ENCODE measurements at places on chromosomes 3 and 15. TPM values are rescaled to one million over a fixed set of nuclear protein-coding genes. Genes with fewer than 3 reads are reported as not detected.

Gene SAMMSON
- total RNA-seq, result not detected

Gene HESX1
- total RNA-seq, result 0.27 TPM

Gene SLC7A14
- total RNA-seq, result 0.36 TPM

DNA sequence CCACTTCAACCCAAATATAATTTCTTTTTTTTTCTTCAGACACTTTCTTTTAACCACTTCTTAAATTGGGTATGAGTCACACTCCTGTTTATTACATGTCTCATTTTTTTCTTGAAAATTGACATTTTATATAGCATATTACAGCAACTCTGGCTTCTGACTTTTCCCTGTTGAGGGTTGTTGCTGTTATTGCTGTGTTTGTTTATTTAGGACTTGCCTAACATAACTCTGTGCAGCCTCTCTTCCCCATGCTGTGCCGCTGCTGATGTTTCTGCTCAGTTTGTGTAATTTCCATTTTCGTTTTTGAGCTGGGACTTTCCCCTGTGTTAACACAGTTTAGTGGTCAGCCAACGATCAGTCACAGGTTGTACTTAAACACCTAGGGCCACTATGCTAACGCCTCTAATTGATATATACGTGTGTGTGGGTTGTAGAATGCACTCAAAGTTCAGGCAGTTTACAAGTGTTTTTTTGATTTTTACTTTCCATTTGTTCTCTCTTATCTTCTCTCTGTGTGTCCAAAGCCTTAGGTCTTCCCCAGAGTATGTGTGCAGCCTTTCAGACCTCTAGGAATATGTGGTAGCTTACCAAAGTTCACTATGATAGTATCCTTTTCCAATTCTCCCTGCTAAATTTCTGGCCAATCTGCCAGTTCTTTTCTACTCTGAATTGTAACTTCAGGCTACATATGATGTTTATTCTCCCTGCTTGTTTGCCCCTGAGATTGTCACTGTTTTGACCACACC, 337.2 kb downstream of the ZBTB20 start:
- DNase-seq, result no peak

DNA sequence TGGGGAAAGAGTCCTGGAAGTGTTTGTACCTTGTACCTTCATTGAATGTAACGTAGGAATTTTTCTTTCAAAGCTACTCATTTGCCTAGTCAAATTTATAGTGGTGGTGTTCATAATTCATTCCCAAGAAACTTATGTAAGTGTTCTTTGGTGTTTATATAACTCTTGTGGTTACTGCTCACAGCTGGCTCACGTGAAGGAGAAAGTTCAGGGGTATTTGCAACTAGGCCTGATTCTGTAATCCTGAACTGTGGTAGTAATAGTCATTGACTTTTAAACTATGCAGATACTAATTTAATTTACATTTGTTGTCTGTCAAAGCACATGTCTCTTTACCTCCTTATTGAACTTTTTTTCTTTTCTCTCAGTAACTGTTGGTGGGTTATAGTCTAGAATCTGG, 50.5 kb upstream of the TEX264 start:
- DNase-seq, result no peak

DNA sequence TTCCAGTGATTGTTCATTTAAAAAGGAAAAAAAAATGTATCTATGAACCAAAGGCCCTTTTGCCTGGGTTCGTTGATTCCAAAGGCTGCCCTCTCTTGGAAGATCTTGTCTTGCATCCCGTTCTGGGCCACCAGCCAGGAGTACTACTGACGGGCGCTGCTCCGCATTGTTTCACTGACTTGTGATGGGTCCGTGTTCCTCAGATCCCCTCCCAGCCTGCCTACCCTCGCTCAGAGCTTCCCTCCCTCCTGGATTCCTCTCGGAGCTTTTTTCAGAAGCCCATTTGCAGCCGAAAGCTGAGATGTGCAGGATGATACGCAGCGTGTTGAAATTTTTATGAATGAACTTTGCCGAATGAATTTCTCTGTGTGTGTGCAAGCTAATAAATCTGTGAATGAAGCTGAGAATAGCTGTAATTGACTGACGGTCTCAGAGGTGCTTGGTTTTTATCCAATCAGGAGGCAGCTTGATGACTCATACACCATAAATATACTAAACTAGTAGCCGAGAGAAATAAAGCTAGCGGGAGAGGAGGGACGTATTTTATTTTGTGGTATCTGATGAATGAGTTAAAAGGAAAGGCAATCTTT, at the start of gene SHC4:
SHC4 (minus strand) TSS at position 396 of the 590 bp plus-strand sequence. CDS start 904 bp downstream, outside the sequence.
- peak; percentile 86 for DNase-seq

DNA sequence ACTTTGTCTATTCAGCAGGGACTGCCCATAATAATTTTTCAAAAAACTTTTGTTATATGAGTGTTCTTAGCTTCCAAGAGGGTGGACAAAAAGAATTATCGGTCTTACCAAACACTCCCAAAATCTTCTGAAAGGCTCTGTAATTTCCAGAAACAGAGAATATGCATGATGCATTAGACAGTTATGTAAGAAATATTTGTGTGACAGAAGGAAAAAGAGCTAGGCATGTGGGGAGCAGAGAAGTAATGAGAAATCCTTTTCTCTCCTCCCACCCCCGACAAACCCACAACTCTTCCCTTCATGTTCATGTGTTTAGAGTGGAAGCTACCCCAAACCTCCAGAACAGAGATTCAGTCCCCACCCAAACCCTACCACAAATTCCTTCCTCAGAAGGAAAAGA, 86.8 kb downstream of the MYO5A start:
- DNase-seq, result no peak

DNA sequence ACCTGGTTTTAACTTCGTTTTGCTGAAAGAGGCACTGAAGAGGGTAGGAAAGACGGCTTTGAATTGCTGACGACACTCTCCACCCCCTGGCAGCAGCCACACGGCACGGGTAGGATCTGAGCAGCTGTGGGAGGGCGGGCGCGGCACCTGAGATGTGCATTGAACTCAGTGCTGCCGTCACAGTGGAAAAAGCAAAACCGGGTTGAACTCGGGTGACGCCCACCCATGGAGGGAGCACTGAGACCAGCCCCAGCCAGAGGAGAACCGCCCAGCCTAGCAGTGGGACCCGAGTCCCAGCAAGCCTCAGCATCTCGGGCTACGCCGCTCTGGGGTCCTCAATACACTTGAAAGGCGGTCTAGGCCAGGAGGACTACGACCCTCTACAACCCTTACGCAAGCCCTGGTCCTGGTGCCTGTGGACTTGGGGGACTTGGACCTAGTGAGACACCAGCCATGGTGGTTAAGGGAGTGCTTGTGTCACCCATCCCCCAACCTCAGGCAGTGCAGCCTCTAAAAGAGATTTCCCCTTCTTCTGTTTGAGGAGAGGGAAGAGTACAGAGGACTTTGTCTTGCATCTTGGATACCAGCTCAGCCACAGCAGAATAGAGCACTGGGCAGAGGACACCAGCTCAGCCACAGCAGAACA, 50.0 kb upstream of the RPL35A start:
- no peak for DNase-seq

DNA sequence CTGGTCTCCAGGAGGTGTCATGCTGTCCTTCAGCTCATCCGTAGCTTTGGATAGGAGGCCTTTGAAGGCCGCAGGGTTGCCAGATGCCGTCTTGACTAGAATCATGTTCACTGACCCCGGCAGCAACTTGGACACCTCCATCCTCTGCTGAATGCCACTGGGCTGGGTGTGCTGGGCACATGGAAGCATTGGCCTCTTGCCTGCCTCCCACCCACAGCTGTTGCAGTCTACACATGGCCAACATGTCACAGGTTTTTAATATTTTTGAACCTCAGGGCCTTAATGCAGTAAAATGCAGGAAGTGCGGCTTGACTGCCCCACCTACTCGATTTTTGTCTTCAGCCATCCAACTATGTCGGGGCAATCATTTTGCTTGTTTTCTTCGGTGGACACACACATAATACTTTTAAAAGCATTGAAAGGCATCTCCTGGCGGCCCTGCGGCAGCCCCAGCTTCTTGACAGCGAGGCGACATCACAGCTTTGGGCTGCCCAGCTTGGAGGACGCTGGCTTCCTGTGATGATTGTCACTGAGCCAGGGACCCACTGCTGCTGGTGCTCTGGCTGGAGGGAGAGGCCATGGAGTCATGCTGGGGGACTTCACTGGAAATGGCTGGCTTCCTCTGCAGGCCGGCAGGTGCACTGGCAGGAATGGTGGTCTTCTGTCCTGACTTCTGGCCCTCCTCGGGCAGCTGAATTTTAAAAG, 31.6 kb upstream of the ACAD9 start:
- DNase-seq, result no peak

DNA sequence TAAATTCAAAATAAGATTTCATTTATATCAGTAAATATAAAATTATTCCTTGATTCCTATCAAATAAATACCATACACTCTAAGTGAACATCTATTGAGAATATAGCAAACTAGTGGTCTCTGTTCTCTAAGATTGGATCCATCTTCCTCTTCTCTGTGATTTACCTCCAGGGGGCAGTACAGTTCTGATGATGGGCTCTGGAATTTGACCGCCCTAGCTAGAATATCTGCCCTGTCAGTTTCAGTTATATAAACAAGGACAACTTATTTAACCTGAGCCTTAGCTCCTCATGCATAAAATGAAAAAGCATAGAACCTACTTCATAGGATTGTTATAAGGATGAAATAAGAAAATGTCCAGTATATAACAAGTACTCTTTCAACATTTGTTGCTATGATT, 171.1 kb upstream of the CCDC54 start:
- DNase-seq, result peak; percentile 44

- DNase-seq, result no peak
Measured at GRCh38 chr3:186849374-186849975, 7.0 kb downstream of the ADIPOQ start.

GRCh38 chr3:107969994-107970819, 120.6 kb downstream of the CD47 start:
- no peak for DNase-seq

- DNase-seq, result peak; percentile 70
Measured at GRCh38 chr3:46892285-46893145, 15.0 kb downstream of the PTH1R start.

Measured in HFFc6 (cell line).